Brain microvascular endothelial cell (primary cell): ENCODE measurements at places on chromosomes 11 and 22.

GRCh38 chr11:11280826-11281225 is 72.2 kb downstream of the CSNK2A3 start:
- no peak for DNase-seq

- peak; percentile 51 for DNase-seq
Observed at GRCh38 chr11:91081440-91082043, 858.7 kb upstream of the CHORDC1 start.

GRCh38 chr11:19216709-19217374 is 15.1 kb upstream of the CSRP3 start:
- DNase-seq: no peak

- no peak for DNase-seq
Observed at GRCh38 chr11:113705871-113706655, at the start of gene TMPRSS5. TSS of gene TMPRSS5 (minus strand) at chr11:113706308. CDS start at chr11:113706224, 84 bp downstream.

DNA sequence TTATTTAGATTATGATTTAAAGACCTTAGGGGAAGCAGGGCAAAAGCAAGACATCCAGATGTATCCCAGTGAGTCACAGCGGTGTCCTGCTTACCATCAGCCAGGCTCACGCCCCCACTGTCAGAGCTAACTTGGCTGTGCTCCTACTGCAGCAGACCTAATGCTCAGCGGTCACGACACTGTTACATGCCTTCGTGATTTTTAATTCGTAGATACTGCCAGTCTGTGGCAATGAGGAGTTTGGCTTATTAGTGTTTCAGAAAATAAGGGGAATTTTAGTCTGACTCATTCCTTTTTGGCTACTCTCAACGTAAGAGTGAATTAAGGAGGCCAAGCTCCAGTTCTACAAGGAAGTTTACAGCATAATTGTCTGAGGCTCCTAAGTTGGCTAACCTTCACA is 22.7 kb downstream of the EFCAB6 start:
- peak; percentile 33 for DNase-seq

DNA sequence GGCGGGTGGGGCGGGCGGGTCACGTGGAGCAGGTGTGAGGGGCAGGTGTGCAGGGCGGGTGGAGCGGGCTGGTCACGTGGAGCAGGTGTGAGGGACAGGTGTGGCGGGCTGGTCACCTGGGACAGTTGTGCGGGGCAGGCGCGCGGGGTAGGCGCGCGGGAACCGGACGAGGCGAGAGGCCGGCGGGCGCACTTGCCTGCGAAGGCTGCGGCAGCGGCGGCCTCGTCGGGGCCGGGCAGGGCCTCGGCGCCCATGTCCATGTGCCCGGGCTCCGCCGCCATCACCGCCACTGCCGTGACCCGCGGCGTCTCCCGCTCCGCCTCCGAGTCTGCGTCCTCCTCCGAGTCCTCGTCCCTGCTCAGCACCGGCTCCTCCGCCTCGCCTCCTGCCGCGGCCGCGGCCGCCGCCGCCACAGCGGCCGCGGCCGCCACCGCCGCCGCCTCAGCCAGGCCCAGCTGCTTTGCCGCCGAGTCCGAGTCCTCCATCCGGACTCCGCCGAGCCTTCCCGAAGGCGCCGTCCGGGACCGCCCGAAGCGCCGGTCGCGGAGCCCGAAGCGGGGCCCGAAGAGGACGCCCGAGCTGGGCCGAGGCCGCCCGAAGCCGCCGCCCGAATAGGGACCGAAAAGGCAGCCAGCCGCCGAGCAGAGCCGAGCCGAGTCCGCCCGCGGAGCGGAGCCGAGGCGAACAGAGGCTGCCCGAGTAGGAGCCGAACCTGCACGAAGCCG is at the start of gene DEAF1:
DEAF1 (minus strand) TSS at position 660 of the 725 bp plus-strand sequence; CDS start at position 485, 175 bp downstream.
- DNase-seq: peak; percentile 95

DNA sequence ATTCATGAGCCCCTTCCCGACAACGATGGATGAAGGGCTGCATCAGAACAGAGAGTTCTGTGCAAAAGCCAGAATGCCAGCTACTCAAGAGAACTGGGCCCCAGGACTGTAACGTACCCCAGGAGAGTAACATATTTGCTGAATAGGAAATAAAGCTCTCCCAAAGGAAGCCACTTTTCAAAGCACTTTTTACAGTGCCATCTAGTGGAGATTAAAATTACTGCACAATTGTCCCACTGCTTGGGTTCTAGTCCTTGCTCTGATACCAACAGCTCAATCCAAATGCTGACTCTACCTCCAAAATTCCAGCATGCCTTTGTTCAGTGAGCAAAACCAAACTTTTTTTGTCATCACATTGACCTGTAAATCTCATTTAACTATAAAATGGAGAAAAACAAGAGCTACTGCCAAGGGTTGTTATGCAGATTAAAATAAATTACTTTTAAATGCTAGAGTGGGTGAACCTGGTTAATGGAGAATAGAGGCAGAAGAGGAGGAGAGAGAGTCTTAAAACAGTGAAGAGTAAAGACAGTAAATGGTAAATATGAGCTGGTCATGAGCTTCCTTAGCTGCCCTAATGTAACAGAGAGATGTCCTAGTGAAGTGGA is 87.6 kb upstream of the FSHB start:
- DNase-seq: peak; percentile 36

DNA sequence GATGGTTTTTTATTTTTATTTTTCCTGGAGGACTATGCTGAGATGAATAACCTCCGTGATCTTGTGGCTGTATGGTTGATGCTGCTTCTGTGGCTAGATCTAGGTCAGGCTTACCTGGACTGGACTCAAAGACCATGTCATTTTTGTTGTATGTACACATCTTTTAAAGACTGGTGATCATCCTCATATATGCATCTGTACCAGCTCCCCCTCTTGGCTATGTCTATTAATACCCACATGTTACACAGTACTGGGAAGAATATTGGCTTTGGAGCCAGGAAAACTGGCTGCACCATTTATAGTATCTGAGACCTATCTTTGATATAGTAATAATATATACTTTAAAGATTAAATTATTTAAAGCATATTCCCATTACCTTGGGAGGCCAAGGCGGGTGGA is 18.4 kb upstream of the PITPNB start:
- no peak for DNase-seq

DNA sequence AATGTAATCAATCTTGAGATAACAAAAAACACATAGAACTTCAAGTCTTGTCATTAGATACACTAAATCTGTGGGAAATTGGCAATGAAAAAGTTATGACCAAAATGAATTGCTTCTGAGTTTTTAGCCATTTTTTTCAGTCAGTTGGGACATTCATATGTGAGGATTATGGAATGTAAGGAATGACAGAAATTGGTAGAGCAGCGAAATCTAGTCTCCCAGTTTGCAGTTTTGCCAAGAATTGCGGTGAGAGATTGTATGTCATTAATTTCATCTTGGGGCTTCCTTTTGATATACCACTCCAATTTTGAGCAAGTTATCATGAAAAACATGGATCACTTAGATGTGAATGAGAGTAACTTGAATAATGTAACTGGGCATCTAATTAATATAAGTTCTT is 49.9 kb downstream of the SIK2 start:
- no peak for DNase-seq

- DNase-seq: no peak
Observed at GRCh38 chr11:11173316-11174025, 179.6 kb downstream of the CSNK2A3 start.

- no peak for DNase-seq
Observed at GRCh38 chr11:77067861-77068443, 1.2 kb downstream of the CAPN5 start.

- DNase-seq: no peak
Observed at GRCh38 chr11:44926036-44926435, 24.6 kb downstream of the TP53I11 start.

GRCh38 chr11:35549787-35550186 is 24.4 kb upstream of the PAMR1 start:
- peak; percentile 97 for DNase-seq

DNA sequence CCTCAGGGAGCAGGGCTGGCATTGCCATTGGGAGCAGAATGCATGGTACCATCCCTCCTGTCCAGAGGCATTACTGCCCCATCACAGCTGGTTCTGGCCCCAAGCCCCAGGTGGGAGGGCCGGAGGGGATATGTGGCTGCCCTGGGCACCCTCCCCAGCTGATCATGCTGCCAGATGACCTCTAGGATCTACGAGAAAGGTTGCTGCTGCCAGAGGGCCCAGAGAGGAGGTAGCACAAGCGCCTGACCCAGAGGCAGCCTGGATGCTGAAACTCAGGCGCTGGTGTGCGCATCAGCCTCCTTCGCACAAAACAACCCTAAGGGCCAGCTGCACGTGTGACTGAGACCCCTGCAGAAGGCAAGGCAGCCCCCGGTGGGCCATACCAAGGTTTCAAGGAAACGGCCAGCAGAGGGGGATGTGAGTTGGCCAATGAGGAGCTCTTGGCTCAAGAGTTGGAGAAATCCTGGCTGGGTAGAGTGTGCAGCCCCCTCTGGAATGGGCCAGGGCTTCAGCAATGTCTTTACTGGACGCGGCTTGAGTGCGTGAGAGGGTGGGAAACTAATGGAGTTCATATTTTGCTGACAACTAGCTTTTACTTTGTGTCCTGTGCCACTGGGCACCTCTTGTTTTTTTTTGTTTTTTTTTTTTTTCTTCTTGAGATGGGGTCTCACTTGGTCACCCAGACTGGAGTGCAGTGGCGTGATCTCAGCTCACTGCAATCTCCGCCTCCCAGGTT is 88.3 kb upstream of the PARVA start:
- no peak for DNase-seq

DNA sequence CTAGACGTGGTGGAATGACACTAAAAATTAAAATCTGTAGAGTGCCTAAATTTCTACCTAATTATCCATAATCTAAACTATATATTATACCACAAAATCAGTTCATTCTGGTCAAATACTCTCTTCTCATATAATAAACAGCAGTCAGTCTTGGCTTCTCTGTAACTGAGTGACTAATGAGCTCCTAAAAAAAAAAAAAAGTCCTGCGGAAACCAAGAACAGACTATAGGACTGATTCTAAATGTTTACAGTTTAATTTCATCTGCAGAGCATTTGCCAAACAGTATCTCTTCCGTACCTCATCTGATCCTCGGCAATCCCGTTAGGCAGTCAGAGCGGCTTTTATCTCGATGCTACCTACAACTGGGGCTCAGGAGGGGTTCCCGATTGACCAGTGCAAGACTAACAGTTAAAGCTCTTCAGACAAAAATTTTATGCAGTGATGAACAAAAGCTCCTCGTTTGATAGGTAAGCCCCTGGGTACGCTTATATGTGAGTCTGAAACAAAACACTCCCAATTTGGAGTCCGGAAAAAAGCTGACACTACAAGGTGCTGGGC is 686 bp downstream of the KIF18A start:
- DNase-seq: peak; percentile 23

DNA sequence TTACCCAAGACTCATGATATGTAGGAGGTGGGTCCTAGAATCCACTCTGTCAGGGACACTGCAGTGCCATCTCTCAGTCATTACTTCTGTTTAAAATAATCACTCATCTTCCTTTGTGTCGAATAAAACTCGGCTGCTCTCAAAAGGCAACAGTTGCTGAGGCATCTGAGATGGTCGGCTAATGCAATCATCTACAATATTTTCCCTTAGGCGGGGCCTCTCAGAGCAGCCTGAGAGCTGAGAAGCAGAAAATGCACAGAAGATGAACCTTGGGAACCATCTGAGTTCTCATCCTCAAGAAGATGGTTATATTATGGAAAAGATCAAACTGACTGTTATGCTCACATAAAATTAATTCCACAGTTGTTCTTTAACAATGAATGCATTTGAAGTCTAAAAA is 1518.2 kb upstream of the TENM4 start:
- DNase-seq: no peak

GRCh38 chr11:34158661-34159060 is 53.2 kb downstream of the NAT10 start:
- DNase-seq: no peak

GRCh38 chr11:69172674-69173073 is 16.9 kb downstream of the SMIM38 start:
- DNase-seq: peak; percentile 31

DNA sequence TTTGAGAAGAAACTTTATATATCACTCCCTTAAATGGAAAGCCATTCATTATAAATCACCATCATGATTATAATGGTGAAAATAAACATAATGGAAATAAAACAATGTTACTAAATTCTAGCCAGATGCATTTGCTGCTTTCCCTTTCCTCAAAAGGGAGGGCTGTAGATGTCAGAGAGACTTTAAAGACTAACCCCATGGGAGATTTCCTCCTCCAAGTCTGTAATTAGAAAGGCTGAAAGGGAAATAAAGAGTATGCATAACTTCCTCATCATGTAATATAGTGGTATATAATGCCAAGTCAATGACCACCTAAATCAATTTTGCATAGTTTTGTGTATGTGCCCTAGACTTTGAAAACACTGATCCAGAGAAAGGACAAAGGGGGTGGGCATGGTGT is 6.4 kb downstream of the CD6 start:
- DNase-seq: no peak

DNA sequence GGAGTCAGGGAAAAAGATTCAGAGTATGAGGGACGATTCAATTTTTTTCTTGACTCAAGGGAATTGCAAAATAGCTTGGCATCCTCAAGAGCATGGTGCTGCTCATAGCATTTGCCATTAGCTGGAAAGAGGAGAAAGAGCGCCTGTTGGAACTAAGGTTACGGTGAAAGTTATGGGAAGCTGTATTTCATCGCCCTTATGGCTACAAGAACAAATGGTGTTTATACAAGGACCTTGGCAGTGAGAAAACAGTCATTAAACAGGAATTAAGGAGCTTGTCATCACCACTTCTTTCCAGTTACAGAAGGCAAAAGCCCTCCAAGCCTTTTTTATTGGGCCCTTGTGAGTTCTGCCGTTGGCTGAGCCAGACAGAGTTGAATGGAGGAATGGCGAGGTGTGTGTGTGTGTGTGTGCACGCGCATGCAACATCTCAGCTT is 74.2 kb downstream of the ALX4 start:
- no peak for DNase-seq

DNA sequence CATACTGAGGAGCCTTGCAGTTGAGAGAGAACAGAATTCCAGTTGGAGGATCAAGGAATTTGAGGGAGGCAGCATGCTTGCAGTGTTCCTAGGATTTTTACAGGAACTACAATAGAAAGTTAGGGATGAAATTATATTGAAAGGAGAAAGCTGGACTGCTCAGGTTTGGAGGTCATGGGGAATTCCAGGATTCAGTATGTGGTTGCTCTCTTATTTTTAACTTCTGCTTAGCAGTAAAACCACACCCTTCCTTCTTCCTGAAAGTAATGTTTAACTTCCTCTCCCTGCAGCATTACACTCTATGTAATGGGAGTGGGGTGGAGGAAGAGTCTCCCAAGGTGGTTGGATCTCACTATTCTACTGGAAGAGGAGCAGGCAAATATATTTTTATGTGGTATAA is 31.3 kb downstream of the CTNND1 start:
- DNase-seq: no peak

- DNase-seq: no peak
Observed at GRCh38 chr11:116654526-116654925, 118.3 kb downstream of the BUD13 start.

- peak; percentile 93 for DNase-seq
Observed at GRCh38 chr22:45997077-45997776, 20.3 kb upstream of the WNT7B start.

- peak; percentile 95 for DNase-seq
Observed at GRCh38 chr11:128453444-128454336, 133.7 kb downstream of the ETS1 start.
